ENCODE measurements at places on chromosomes 2 and 18. TPM values are rescaled to one million over a fixed set of nuclear protein-coding genes. Genes with fewer than 3 reads are reported as not detected.

DSC3 gene
- 0.16 TPM for polyA plus RNA-seq

- no peak for DNase-seq
Observed at GRCh38 chr2:72128843-72129227, 18.8 kb downstream of the CYP26B1 start.

DNA sequence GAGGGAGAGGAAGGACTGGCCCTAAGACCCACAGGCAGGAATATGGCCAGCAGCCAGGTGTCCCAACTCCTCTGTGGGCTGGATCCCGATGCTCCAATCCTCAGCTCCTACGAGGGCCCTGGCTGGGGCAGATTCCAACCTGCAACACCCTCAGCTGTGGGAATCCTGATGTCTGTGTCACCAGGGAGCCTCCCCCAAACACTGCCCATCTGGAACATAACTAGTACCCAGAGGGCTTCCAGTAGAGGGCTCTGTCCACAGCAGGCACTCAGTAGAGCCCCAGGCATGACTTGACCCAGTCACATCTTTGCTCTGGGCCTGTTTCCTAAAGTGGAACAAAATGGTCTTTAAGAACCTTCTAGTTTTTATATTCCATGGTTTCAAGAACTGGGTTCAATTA is 20.6 kb upstream of the LOXHD1 start:
- no peak for DNase-seq

- DNase-seq = no peak
Observed at GRCh38 chr2:205658572-205658971, 23.7 kb upstream of the NRP2 start.

ASB3 gene
- 8.2 TPM for polyA plus RNA-seq

- no peak for DNase-seq
Observed at GRCh38 chr2:73083886-73084800, 12.6 kb upstream of the SFXN5 start.

GRCh38 chr2:222610746-222611145 is 45.1 kb downstream of the FARSB start:
- DNase-seq = no peak

- DNase-seq = no peak
Observed at GRCh38 chr2:79619976-79620375, 107.1 kb downstream of the CTNNA2 start.

- DNase-seq = no peak
Observed at GRCh38 chr18:47898055-47898454, 32.4 kb downstream of the SMAD2 start.

CAVIN2 gene
- 76.0 TPM for polyA plus RNA-seq

DNA sequence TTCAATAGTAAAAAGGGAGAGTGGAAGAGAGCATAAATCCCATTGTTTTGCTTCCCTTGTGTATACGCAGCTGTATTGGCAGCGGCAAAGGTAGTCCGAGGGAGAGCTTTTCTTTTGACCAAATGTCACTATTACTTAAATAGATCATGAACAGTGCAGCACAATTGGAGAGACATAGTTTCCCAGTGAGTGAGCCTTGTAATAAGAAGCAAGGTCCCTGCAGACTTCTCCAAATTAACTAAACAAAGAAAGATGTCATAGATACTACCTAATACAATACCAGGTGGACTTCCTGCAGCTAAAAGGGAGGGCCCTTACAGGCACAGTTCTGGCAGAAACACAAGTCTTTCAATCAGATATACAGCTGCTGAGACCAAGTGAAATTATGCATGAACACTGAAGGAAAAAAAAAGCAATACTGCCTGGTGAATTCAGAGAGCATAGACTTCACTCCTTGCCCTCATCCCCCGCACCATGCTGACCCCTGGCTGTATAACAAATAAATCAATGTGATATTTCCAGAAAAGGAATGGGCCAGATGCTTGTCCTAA is 404.7 kb upstream of the CDH2 start:
- DNase-seq = no peak

DNA sequence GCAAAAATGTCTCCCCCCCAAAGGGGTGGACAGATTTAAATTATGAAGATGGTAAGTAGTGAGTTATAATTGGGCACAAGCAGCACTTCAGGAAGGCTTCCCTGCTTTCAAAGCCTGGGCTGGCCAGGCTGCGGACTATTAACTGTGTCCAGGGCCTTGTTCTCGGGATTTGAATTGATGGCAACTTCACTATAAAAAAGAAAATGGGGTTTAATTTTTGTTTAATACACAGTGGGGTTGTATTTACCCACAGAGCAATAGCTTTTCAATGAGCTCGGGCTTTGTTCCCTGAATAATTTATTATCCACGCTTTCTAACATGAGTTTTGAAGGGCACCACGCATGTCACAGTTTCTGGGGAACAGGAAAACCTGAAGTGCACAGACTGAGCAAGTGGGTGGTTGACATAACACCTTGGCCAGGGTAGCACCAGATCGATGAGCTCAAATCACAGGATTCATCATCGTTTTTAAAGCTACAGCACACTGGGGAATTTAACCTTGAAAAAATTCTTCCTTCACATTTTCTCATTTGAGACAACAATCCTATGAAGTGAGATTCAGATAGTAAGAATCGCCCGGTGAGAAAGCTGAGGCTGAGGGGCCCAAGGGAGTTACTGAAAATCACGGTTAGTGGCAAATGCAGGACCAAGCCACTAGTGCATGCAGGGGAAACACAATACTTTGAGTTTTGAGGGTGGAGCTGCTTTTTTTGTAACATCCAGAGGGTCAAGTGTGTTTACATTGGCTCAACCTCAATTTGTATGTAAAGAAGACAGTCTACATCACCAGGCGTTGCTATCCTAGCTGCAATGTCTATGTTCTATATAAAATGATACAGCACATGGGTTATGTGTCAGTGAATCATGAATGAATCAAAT is 28.9 kb upstream of the LMAN1 start:
- no peak for DNase-seq

DNA sequence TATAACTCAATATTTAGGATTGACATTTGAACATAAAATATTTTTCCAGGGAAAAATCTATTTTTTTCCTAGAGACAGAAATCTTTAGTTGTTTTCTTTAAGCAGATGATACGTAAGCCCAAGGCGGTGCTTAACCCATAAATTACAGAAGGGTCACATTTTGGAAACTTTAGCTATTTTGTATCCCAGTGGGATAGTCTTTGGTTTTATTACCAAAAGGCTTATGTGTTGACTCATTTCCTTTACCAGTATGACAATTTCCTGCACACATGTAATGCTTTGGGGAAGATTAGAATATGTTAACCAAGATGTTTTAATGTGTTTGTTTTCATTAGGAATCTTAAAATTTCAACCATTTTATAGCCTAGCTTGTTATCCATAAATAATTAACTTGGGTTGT is 24.8 kb downstream of the DYNC1I2 start:
- DNase-seq = no peak

- no peak for DNase-seq
Observed at GRCh38 chr2:222842491-222843174, 18.2 kb upstream of the ACSL3 start.

All from right cardiac atrium (tissue), 5 donors.